ENCODE measurements at places on chromosomes 5 and 9. TPM values are rescaled to one million over a fixed set of nuclear protein-coding genes. Genes with fewer than 3 reads are reported as not detected.

DNA sequence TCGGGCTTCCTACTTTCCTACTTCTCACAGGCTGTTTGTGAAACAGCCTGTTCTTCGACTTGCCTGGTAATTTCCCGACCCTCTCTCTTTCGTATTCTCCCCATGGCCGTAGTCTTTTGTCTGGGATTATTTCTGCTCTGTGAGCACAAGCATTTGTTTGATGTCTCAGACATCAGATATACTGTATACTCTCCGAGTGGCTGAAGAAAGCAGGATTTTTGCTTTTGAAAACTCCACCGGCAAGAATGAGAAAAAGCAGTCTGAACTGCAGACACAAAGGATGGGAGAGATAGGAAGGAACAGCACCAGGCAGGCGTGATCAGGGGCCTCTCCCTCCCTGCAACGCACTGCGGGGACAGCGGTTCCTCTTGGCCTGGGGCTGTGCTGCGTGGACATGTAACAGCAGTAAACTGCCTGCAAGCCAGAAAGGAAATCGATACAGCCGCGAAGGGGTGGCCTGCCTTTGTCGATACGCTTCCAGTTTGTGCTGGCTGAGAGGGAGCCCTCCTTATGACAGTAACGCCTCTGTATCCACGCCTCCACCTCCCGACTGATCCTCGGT, 313.9 kb upstream of the TLE4 start:
- H3K36me3 ChIP-seq, result no peaks in the 10 kb centered on the region
- H3K4me1 ChIP-seq, result no peaks in the 10 kb centered on the region
- H3K27ac ChIP-seq, result no peak overlapping the region
- DNase-seq, result no peak
- no peaks in the 10 kb centered on the region for H3K27me3 ChIP-seq

DNA sequence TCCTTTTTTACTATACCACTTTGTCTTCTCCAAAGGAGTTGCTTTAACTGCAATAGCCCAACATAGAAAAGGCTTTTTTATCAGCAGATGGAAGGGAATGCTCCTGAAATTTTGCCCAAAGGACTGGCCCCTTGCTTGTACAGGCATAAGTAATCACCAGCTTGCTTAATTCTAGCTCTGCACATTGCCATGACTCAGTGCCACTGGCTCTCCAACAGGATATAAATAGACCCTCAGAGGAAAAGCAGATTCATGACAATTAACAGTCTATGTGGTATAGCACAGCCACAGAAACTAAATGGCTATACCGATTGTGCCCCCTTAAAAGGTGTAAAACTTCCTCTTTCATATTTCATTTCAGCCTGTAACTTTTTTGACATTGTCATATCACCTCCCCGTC, 227.0 kb downstream of the ZNF608 start:
- no peak overlapping the region for H3K27ac ChIP-seq
- no peaks in the 10 kb centered on the region for H3K27me3 ChIP-seq
- no peak overlapping the region for H3K4me3 ChIP-seq
- H3K36me3 ChIP-seq, result no peaks in the 10 kb centered on the region
- no peak for DNase-seq

NPM1 gene
- total RNA-seq, result 892 TPM

LCN10 gene
- total RNA-seq, result 0.90 TPM

PTTG1 gene
- 9.2 TPM for total RNA-seq
